Stimulated activated CD8-positive, alpha-beta memory T cell treated with anti-CD3 and anti-CD28 coated beads, Interleukin-2, amount 100 ng/mL, for 48 hours (primary cell): ENCODE measurements at places on chromosomes 1 and 21.

DNA sequence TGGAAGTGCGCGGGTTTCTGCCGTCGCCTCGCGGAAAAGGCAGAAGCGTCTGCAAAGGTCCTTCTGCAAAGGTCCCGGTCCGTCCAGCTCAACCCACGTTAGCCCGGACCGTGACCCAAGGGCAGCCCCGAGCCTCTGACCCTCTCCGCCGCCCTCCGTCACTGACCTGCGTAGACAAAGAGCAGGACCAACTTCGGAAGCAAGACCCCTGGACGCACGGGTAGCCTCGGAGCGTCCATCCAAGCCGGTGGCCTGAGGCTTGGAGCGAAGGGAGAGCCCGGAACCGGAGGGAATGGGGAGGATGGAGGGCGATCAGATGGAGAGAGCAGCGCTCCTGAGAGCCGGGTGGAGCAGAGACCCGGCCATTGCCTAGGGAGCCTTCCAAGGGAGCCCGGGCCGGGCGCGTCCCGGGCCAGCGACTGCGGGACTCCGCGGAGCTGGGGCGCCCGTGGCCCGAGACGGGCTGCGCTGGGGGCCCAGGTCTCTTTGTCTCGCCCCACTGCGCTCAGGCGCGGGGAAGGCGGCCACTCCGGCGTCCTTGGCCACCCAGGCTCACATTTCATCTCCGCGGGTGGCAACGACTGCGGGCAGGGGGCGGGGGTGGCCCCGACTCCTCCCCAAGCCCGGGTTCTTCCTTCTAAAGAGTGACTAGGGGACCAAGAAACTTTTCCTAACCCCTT lies at the start of gene CYYR1:
Gene CYYR1, minus strand, starts transcription at position 585 of the 680 bp plus-strand sequence. Its CDS starts 346 bp downstream, at position 239.
- DNase-seq = no peak

DNA sequence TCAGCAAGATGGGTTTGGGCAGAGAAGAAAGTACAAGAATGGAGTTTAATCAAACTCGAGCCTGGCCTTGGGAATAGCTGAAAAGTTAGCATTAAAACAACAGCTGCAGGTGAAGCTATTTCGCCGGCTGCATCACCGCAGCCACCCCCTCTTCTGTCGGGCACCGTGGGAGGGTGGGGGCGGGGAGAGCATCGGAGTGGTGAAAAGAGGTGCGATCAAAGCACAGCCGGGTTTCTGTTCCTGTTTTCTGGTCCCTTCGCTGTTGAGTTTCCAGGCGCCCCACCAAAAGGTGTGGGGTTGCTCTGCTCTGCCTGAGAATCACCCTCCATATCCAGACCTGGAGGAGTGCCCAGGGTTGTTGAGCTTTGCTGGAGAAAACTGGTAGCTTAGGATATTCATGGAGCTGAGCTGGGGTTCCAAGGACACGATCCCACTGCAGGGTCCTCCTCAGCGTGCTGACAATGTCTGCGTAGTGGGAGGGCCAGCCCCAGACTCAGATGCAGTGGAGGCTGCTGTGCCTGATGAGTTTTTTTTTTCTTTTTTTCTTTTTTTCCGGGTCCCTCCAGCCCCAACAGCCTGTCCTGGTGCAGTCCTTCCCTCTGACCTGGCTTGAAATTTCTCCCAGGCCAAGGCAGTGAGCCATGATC lies 127.5 kb upstream of the C1orf174 start:
- DNase-seq = no peak

GRCh38 chr1:183609759-183610452 lies 19.6 kb upstream of the NCF2 start:
- DNase-seq = no peak

GRCh38 chr1:183272390-183272848 lies 86.4 kb downstream of the LAMC2 start:
- no peak for DNase-seq

DNA sequence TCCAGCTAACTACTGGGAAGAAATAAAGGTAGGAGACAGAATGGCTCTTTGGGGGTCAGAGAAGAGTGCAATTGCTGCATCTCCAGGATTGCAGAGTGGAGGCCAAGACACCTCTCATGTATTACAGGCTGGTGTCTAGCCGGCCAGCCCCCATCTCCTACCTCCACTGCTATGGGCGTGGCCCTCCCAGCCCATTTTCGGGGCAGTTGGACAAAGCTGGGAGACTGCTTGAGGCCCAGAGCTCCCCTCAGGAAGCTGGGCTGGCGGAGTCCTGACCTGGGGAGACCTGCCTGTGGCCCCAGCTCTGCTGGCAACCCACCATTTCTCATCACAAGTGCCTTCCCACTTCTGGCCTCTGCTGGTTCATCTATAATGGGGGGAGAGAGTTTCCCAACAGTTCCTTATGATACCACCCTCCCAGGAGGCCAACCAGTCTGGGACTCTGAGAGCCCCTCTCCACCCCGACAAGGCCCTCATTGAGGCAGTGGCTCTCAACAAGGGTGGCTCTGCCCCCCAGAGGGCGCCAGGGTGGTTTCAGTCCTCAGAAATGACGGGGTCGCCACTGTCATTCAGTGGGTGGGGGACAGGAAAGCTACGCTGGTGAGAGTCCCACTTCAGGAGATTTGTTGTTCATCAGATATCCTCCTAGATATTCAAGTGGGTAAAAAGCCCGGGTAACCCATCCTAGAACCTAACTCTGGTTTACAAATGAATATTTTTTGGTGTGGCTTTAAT lies 11.5 kb downstream of the RAP1GAP start:
- no peak for DNase-seq

- DNase-seq = no peak
Observed at GRCh38 chr1:94248956-94249688, 11.7 kb upstream of the ARHGAP29 start.

- no peak for DNase-seq
Observed at GRCh38 chr21:15015622-15016471, 49.0 kb downstream of the NRIP1 start.

GRCh38 chr1:30660241-30660640 lies 63.1 kb downstream of the MATN1 start:
- DNase-seq = no peak

DNA sequence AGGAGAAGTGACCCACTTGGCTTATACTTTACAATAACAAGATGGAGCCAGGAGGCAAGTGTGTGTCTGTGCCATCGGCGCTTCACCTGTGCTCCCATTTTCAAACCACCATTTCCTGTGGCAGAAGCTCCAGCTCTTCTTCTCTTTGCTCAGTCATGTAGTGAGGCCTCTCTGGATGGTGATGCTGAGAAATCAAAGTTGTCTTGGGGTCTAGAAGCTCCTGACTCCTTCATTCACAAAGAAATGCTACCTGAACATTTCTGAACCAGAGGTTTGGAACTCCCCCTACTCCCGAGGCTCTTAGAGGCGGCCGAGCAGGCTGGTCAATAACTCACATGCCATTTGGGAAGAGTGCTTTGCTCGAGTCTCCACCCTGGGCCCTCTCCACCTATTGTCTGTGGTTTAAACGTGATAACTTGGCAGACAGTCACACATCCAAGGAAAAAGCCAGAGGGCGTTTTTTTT lies 18.0 kb downstream of the SLAMF1 start:
- no peak for DNase-seq

GRCh38 chr1:227281371-227281770 lies 36.9 kb downstream of the CDC42BPA start:
- no peak for DNase-seq

DNA sequence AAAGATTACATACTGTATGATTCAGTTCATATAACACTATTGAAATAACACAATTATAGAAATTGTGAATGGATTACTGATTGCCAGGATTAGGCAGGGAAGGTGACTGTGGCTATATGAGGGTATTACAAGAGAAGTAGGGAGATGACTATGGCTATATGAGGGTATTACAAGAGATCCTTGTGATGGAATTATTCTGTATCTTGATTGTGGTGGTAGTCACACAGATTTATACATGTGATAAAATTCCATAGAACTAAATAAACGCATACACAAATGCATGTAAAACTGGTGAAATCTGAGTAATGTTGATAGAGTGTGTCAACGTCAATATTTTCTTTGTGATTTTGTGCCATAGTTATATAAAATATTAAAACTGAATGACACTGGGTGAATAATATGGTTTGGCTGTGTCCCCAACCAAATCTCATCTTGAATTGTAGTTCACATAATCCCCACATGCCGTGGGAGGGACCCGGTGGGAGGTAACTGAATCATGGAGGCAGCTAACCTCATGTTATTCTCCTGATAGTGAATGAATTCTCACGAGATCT lies 615.6 kb upstream of the PKN2 start:
- no peak for DNase-seq

DNA sequence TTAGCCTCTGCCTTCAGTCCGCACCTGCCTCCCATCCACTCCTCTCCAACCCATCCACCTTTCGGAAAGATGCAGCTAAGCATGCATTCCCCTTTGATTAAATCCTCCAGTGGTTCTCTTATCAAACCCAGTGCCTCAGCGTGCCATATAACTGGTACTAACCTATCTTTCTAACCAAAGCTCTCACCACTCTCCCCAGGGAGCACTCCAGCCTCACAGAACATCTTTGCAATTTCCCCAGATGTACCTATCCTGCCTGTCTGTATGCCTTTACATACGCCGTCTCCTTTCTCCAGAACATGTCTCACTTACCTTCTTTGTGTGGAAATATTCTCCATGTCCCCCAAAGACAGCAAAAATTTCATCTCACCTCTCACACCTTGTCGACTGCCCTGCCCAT lies 80.0 kb downstream of the SLC25A24 start:
- no peak for DNase-seq

DNA sequence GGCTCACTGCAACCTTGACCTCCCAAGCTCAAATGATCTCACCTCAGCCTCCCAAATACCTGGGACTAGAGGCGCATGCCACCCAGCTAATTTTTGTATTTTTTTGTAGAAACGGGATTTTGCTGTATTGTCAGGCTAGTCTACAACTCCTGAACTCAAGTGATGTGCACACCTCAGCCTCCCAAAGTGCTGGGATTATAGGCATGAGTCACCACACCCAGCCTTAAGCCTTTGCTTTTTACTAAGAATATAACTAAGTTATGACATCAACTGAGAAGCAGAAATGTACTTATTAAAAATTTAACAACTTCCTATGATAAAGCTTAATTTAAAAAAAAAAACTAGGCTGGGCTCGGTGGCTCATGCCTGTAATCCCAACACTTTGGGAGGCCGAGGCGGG lies 8.9 kb upstream of the LSS start:
- DNase-seq = no peak

DNA sequence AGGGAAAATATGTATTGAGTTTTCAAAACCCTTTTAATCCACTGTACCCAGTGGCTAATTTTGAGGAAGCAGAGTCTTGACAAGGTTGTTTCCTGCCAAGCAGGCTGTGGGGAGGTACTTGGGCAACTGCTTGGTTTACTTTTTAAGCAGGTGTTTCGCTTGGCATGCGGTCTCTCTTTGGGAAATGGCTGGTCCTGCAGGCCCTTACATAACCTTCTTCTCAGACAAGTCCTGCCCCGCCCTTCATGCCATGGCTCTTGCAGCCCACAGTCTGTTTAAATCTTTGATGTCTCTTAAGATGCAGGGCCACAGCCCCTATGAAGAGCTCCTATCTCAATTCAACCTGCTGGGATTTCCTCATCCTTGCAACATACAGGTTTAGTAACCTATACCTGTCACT lies 36.0 kb upstream of the ABCD3 start:
- no peak for DNase-seq

DNA sequence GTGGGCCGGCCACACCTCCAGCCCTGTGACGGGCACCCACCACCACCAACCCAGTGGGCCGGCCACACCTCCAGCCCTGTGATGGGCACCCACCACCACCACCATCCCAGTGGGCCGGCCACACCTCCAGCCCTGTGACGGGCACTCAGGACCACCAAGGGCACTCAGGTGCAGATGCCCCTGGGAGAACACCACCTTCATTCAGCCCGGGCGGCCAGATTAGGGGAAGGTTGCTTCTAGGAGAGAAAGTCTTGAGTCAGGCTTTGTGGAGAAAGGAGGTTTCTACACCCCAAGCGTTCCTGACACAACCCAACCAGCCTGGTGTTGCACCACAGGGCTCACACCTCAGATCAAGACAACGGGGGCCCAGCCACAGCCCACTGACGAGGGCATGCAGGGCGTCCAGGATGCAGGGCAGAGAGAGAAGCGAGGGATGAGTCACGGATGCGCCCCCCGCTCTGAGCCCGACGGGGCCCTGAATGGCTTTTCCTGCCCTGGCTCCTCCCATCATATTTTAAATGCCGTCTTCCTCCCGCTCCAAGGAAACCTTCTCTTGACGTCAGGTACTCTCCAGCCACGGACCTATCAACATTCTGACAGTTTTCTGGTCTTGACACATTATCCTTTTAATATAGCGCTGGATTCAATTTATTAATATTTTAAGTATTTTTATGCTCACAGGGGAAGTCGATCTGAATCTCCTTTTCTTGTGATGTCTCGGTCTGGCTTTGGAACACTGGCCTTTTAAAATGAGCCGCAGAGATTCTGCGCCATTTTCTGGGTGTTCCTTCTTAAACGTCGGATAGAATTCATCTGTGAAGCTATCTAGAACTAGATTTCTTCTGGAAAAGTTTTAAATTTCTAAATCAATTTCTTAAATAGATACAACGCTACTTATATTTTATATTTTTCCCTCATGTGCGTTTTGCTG lies 631 bp upstream of the SPATC1L start:
- peak; percentile 66 for DNase-seq

GRCh38 chr1:101278845-101279244 lies 42.0 kb downstream of the S1PR1 start:
- DNase-seq = no peak

GRCh38 chr1:42178249-42178648 lies 13.7 kb upstream of the GUCA2A start:
- DNase-seq = no peak

DNA sequence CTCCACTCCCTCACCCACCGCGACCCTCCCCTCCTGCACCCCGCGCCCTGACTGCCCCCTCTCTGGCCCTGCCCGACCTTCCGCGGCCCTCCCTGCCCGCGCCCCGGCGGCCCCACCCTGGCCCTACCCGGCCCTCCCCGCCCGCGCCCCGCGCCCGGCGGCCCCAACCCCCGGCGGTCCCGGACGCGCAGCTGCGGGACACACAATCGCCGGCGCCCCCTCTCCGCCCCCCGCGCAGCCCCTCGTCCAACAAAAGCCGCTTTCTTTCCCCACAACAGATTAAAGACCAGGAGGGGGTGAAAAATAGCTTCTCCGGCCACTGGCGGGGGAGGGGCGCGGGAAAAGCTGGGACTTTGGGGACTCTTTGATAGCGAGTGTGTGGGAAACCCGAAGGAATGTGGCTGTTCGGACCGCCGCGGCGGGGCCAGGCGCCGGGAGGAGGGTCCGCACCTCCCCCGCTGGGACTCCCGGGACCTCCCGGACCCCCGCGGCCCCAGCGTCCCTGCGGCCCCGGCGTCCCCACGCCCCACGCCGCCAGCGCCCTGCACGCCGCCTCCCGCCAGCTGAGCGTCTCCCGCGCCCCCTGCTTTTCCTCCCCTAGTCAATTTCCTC lies 8.8 kb upstream of the ID3 start:
- no peak for DNase-seq

DNA sequence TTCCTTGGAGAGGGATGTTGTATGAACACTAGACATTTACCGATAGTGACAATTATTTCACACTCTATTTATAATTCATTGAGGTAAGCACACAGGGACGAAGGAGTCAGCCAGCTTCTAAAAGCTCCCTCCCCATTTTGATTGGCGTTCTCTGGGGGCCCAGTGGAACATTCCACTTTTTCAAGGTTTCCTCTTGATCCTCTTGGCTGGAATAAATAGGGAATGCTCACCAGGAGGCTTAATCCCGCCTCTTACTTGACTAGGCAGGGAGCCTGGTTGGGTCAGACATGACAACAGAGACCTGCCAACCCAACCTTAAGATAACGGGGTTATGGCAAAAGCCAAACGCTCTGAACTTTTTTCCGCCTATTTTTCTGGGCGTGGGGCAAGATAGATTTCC lies 974 bp downstream of the ACTN2 start:
- DNase-seq = no peak

GRCh38 chr1:180096584-180097325 lies 57.9 kb upstream of the QSOX1 start:
- no peak for DNase-seq

- no peak for DNase-seq
Observed at GRCh38 chr1:209513226-209513625, 70.3 kb upstream of the CAMK1G start.
